Lower lobe of right lung (tissue), 2 donors: ENCODE measurements at places on chromosomes 2 and 18. TPM values are rescaled to one million over a fixed set of nuclear protein-coding genes. Genes with fewer than 3 reads are reported as not detected.
A peak's percentile ranks its signal among the peaks of the same experiment; 100 is the strongest.

DNA sequence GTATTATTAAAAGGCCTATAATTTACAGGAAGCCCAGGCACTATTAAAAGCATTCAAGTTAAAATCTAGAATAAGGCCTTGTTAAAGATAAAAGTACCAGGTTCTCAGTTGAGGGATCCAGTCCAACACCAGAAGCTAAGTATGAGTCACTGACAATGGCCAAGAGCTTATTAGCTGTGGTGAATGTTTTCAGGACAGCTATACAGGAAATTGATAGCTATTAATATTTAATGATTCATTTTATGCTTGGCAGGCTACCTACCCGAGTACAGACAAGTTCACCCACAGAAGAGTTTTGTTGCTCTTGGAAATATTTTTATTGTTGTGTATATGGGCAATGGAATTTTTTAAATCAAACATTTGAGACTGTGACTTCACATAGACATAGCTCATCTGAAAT lies 729.6 kb upstream of the ZNF804A start:
- no peak for DNase-seq
- H3K4me3 ChIP-seq, result no peak overlapping the region
- H3K4me1 ChIP-seq, result no peaks in the 10 kb centered on the region
- no peak overlapping the region for H3K27ac ChIP-seq
- no peaks in the 10 kb centered on the region for H3K27me3 ChIP-seq

Gene GTF2A1L
- not detected for total RNA-seq

DNA sequence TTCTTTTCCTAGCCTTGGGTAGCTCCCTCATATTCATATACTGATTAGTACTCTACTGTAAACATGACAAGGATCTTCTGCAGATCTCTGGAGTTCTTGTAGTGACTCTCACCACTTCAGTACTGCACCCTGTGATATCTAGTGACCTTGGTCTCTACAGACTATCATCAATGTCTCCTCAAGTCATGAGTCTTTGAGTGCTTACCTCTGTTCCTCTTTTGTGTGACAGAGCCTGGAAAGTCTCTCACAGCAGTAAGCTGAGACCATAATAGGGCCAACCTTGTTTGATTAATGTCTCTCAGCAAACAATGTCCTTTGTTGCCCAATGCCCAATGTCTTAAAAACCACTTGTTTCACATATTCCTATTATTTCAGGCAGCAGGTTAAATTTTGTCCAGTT lies 34.2 kb upstream of the BAZ2B start:
- no peaks in the 10 kb centered on the region for H3K27me3 ChIP-seq
- no peak for DNase-seq
- no peaks in the 10 kb centered on the region for H3K4me1 ChIP-seq
- no peaks in the 10 kb centered on the region for H3K36me3 ChIP-seq
- no peak overlapping the region for H3K4me3 ChIP-seq
- H3K27ac ChIP-seq, result no peak overlapping the region

DNA sequence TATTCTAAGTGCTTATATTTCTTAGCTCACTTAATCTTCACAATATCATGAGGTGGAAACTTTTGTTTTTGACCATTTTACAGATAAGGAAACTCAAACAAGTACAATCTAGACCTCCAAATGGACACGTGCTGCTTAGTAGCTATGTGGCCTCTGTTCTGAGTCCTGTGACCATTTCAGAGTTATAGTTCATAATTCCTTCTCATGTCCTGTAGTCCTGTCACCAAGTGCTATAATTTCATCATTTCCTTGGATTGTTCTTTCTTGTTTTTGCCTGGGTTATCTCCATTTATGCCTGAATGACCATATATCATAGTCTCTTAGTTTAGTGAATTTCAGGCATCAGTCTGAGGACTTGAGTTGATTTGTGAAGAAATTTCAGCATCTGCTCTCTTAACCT lies 91.7 kb downstream of the NUP35 start:
- H3K4me1 ChIP-seq, result no peaks in the 10 kb centered on the region
- H3K27ac ChIP-seq, result no peak overlapping the region
- no peaks in the 10 kb centered on the region for H3K27me3 ChIP-seq
- H3K36me3 ChIP-seq, result no peaks in the 10 kb centered on the region

Gene PKDCC
- 65.8 TPM for total RNA-seq

DNA sequence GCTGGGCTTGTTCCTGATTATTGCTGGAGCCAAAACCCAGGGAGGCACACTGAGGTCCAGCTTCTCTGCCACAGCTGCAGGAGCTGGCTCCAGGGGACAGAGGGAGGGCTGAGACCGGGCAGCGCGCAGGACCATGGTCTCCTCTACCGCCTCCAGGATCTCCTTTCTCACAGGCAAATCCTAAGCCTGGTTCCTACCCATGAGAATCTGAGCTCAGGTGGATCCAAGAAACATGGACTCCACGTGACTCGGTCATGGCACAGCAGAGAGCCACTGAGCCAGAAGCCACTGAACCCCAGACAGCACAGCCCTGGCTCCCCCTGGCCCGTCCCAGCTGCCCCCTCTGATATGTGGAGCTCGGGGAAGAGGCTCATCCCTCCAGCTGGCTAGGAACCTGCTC lies 653.4 kb upstream of the ID2 start:
- no peaks in the 10 kb centered on the region for H3K36me3 ChIP-seq
- no peaks in the 10 kb centered on the region for H3K4me1 ChIP-seq
- no peak overlapping the region for H3K4me3 ChIP-seq
- H3K27me3 ChIP-seq, result no peaks in the 10 kb centered on the region
- DNase-seq, result no peak

GRCh38 chr18:39235118-39235719 lies 1669.6 kb upstream of the CELF4 start:
- no peaks in the 10 kb centered on the region for H3K27me3 ChIP-seq
- no peak overlapping the region for H3K4me3 ChIP-seq
- no peak for DNase-seq
- no peaks in the 10 kb centered on the region for H3K36me3 ChIP-seq
- H3K4me1 ChIP-seq, result no peaks in the 10 kb centered on the region
- H3K27ac ChIP-seq, result no peak overlapping the region

- H3K4me1 ChIP-seq, result no peaks in the 10 kb centered on the region
- H3K27ac ChIP-seq, result no peak overlapping the region
- H3K27me3 ChIP-seq, result peaks cover 5% of the 10 kb centered on the region
- H3K4me3 ChIP-seq, result no peak overlapping the region
Measured at GRCh38 chr2:121907928-121908327, 152.5 kb downstream of the TSN start.

Gene EVX2
- total RNA-seq, result not detected

GRCh38 chr2:225117051-225117716 lies 74.9 kb upstream of the DOCK10 start:
- H3K27ac ChIP-seq, result no peak overlapping the region
- no peaks in the 10 kb centered on the region for H3K27me3 ChIP-seq
- H3K4me3 ChIP-seq, result no peak overlapping the region
- H3K36me3 ChIP-seq, result no peaks in the 10 kb centered on the region

DNA sequence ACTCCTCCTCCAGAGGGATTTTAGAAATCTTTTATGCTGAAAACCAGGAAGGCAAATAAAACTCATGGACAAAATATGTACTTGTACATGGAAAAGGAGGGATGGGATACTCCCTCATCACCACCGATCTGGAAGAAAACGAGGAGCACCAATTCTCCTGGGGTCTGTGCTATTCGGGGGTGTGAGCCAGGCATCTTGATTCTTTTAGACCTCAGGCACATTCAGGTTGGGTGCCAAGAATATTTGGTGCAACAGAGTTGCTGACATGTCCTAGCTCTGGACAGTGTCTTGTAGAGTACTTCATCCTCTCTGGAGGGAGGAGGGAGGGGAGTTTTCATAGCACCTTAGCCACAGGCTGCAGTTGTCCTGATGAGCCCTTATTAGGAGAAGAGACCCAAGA lies 163.0 kb downstream of the PRKCE start:
- DNase-seq, result no peak
- no peaks in the 10 kb centered on the region for H3K36me3 ChIP-seq
- H3K4me3 ChIP-seq, result no peak overlapping the region
- no peak overlapping the region for H3K27ac ChIP-seq

GRCh38 chr2:105691947-105692390 lies 52.7 kb upstream of the NCK2 start:
- no peaks in the 10 kb centered on the region for H3K27me3 ChIP-seq
- H3K27ac ChIP-seq, result no peak overlapping the region
- DNase-seq, result no peak
- no peaks in the 10 kb centered on the region for H3K36me3 ChIP-seq
- no peaks in the 10 kb centered on the region for H3K4me1 ChIP-seq

Gene C2orf66
- 0.21 TPM for total RNA-seq

DNA sequence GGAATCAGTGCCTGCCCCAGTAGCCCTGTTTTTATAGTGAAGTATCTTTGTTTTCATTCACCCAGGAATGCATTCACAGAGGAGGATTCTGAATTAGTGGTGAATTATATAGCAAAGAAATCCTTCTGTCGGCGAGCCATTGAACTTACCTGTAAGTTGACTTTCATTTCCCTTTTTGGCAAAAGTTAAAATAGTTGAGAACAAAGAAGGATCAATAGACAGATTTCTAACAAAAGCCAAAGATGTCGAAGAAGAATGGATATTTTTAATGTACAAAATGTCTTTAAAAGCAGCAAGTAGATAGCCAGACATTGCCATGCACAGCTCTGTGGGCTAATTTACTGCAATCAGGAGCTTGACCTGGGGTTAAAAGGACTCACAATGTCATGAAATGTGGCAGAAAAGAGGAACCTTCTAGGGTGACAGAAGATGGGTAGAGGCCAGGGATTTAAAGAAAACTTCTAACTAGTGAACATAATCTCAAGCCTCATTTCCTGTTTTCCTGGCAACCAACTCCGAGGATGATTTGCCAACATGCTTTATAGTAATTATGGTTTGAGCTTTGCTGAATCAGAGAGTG lies 53.8 kb upstream of the TMEM87B start:
- peaks cover 17% of the 10 kb centered on the region for H3K4me1 ChIP-seq
- peaks cover 35% of the 10 kb centered on the region for H3K36me3 ChIP-seq
- no peaks in the 10 kb centered on the region for H3K27me3 ChIP-seq
- no peak overlapping the region for H3K27ac ChIP-seq
- no peak for DNase-seq
- H3K4me3 ChIP-seq, result no peak overlapping the region

- peak overlapping the region; percentile 33 for H3K27ac ChIP-seq
- H3K36me3 ChIP-seq, result no peaks in the 10 kb centered on the region
- DNase-seq, result no peak
- H3K27me3 ChIP-seq, result no peaks in the 10 kb centered on the region
Measured at GRCh38 chr18:13611601-13612195, 114.7 kb downstream of the FAM210A start.

DNA sequence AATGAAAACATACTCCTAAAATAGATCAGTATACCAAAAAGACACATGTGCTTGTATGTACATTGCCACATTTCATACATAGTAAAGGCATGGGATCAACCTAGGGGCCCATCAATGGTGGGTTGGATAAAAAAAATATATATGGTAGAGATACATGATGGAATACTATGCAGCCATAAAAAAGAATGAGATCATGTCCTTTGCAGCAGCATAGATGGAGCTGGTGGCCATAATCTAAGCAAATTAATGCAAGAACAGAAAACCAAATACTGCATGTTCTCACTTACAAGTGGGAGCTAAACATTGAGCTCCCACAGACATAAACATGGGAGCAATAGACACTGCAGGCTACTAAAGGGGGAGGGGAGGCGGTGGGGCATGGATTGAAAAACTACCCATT lies 18.6 kb upstream of the NCOA1 start:
- no peak overlapping the region for H3K4me3 ChIP-seq
- H3K36me3 ChIP-seq, result no peaks in the 10 kb centered on the region
- H3K4me1 ChIP-seq, result no peaks in the 10 kb centered on the region
- no peak for DNase-seq
- H3K27ac ChIP-seq, result no peak overlapping the region

DNA sequence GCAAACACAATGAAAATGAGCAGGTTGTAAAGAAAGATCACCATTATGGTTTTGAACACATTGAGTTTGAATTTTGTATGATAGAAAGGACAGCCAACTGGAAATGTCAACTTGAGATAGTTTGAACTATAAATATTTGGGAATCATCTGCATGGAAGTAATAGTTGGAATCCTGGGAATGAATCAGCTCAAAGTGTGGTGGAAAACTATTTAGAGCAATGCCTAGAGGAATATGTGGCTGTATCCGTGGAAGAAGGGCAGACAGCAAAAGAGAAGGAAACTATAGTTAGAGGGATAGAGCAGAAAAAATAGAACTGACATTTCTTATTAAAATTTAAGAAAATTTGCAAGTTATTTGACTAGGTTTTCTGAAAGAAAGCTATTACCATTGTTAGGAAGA lies 112.5 kb upstream of the OTX1 start:
- H3K4me1 ChIP-seq, result no peaks in the 10 kb centered on the region
- H3K27me3 ChIP-seq, result no peaks in the 10 kb centered on the region
- H3K36me3 ChIP-seq, result no peaks in the 10 kb centered on the region
- no peak overlapping the region for H3K27ac ChIP-seq
- no peak for DNase-seq

DNA sequence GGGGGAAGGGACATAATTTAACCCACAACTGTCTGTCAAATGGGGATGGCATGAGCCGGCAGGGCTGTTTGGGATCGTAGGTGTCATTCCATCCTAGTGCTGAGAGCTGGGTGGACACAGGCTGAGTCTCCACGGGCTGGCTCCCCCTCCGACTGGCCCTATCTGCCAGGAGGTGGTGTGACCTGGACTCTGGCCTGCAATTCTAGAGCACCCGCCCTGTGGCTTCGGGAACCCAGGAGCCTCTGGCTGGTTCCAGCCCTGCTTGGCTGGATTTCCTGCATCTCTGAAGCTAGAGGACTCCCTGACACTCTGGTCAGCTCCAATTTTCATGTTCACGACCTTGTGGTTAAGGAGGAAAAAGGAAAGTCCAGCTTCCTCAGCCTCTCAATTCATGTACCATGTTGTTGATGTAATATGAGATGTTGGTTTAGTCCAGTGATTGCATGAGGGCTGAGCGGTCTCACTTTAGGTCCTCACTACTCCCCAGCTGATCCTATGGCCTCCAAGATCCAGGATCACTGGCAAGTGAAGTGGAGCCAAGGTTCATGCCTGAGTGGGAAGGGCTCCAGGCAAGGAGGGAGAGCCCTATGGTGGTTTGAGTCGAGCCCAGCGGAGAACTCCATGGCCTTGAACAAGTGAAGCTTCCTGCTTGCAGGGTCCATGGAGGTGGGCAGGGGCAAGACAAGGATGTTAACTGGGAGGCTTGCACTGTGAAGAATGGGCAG lies 169.1 kb downstream of the NDUFA10 start:
- H3K27ac ChIP-seq, result no peak overlapping the region
- no peaks in the 10 kb centered on the region for H3K27me3 ChIP-seq
- H3K4me3 ChIP-seq, result no peak overlapping the region
- no peaks in the 10 kb centered on the region for H3K4me1 ChIP-seq
- no peaks in the 10 kb centered on the region for H3K36me3 ChIP-seq

- DNase-seq, result no peak
- H3K4me3 ChIP-seq, result no peak overlapping the region
- H3K36me3 ChIP-seq, result no peaks in the 10 kb centered on the region
- H3K27me3 ChIP-seq, result no peaks in the 10 kb centered on the region
- H3K4me1 ChIP-seq, result no peaks in the 10 kb centered on the region
Measured at GRCh38 chr18:75393721-75394120, 33.8 kb downstream of the SMIM21 start.

Gene CHST10
- 7.6 TPM for total RNA-seq

Gene ZNF407
- 16.1 TPM for total RNA-seq

Gene XRCC5
- total RNA-seq, result 155 TPM
